ENCODE measurements at places on chromosomes 7 and 10. TPM values are rescaled to one million over a fixed set of nuclear protein-coding genes. Genes with fewer than 3 reads are reported as not detected.

CDNF gene
- total RNA-seq: 1.6 TPM

PGAM1 gene
- 83.4 TPM for total RNA-seq

TUBB8 gene
- 0.84 TPM for total RNA-seq

SMKR1 gene
- total RNA-seq: 3.8 TPM

CLDN15 gene
- 31.1 TPM for total RNA-seq

ANKRD7 gene
- 0.61 TPM for total RNA-seq

BTBD16 gene
- total RNA-seq: not detected

ANKRD30A gene
- total RNA-seq: not detected

IMMP2L gene
- total RNA-seq: 34.2 TPM

TWIST1 gene
- not detected for total RNA-seq

LRWD1 gene
- total RNA-seq: 83.7 TPM

URGCP gene
- total RNA-seq: 31.3 TPM

TAS2R5 gene
- 3.6 TPM for total RNA-seq

ERVW-1 gene
- total RNA-seq: not detected

ERV3-1 gene
- total RNA-seq: 30.7 TPM

GATA3 gene
- 0.49 TPM for total RNA-seq

SLC18A3 gene
- not detected for total RNA-seq

AGAP6 gene
- 26.3 TPM for total RNA-seq

CACNB2 gene
- not detected for total RNA-seq

LIPF gene
- total RNA-seq: not detected

FGFR2 gene
- total RNA-seq: not detected

PRF1 gene
- total RNA-seq: 1.0 TPM

All from B cell (primary cell).